NCI-H460 (cell line): ENCODE measurements at places on chromosomes 2 and 18.

- no peak for DNase-seq
Observed at GRCh38 chr2:120993661-120994060, 258.0 kb downstream of the GLI2 start.

DNA sequence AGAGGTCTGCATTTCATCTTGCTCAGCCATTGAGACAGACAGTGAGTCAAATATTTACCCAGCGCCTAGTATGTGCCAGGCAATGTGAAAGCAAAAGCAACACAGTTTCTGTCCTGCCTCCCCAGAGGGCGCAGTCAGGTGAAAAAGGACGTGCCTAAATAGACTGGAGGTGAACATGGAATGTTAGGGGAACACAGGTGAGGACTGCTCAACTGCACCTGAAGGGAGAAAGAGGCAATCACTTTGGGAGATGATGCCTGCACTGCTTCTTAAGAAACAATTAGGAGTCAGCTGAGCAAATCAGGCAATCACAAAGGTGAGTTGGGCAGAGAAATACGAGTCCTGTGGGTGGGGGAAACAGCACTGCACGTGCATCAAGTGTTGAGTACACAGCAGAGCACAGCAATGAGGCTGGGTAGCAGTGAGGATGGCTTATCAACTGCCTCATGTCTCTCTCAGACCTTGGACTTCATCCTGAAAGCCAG lies 218.3 kb upstream of the SMAD7 start:
- DNase-seq = no peak

- no peak for DNase-seq
Observed at GRCh38 chr2:17940091-17940630, 61.7 kb downstream of the KCNS3 start.

DNA sequence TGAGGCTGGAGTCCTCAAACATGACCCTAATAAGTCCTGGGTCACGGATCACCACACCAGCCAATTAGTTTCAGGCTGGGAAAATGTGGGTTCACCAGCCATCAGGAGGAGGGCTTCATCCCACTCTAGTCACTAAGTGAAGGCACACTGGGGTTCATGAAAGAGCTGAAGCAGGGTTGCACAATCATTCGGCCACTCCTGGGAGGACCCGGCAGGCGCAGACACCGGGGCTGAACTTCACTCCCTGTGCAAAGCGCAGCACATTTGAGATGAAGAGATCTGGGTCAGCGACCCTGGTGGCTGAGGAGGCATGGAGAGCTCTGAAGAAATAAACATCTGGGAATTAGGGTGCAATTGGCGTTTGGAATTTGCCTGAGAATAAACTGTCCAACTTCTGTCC lies 684.4 kb upstream of the SALL3 start:
- DNase-seq = no peak

- peak; percentile 43 for DNase-seq
Observed at GRCh38 chr18:47283476-47283875, 32.0 kb upstream of the SKOR2 start.

- DNase-seq = no peak
Observed at GRCh38 chr2:143489145-143489544, 359.9 kb downstream of the ARHGAP15 start.

GRCh38 chr2:16900405-16901025 lies 234.9 kb upstream of the CYRIA start:
- DNase-seq = no peak

DNA sequence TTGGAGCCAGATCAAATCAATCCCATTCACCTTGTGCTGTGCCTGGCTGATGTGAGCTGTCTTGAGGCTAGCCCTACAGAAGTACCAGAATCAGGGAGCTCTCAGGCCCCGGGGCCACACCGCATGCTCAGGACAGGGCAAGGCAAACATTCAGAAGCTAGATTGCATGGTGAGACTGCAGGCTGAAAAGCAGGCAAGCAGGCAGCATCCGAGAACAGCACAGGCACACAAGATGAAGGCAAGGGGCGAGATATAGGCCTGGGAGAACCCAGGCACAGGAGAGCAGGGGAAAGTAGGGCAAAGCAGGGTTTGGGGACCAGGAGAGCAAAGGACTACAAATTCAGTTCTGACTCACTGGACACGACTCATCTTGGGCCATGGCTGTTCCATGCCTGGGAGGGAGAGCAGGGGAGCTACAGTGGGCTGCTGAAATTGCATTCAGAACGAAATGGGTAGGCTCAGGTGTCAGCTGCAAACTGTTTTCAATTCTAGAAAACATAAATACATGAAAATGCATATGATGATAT lies 59.6 kb downstream of the GALNT14 start:
- DNase-seq = no peak

DNA sequence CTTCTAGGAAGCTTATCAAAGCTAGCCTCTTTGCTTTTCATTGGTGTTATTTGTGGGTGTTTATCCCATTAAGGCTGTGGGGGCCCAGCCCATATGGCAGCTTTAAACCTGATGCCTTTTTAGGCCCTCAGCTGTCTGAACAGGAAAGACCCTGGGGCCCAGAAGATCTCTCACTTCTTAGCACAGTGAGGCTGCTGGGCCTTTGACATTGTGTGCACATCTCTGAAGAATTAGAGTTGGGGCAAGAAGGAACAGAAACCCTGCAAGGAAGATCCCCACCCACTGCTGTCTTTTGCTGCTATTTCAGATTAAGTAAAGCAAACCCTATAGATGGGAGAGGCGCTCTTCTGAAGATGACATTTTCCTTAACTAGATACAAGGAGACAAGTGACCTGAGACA lies 250.0 kb downstream of the SMAD2 start:
- DNase-seq = no peak

- no peak for DNase-seq
Observed at GRCh38 chr2:101558740-101559525, 84.0 kb upstream of the RFX8 start.

DNA sequence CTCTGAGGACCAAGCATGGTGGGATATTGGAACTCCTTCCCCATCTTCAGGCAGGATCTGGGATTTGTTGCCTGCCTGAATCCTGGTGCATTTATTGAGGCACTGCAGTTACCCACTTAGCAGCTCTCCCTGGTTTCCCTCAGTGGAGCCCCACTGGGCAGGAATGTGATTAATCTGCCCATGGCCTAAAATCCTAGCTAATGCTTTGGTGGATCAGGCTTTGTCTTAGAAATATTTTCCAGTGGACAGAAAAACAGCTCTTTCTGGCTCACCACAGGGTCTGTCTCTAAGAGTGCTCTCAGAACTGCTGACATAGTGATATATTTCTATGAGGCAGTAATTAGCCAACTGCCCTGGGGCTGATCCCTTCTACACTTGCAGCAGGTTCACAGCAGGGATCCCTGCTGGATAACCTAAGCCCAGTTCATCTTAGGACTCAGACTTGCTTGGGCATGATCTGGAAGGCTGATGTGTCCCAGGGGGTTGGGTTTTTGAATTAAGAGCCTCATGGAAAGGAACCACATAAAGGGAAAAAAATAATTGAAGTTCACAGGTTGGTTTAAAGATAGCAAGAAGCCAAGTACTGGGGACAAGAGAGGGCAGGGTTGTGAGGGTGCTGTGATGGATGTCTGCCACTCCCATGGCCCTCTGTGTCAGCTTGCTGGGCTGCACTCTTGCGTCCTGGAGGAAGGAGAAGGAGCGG lies 44.3 kb upstream of the ZDBF2 start:
- DNase-seq = no peak

GRCh38 chr2:68083346-68083745 lies 20.5 kb upstream of the C1D start:
- DNase-seq = no peak

DNA sequence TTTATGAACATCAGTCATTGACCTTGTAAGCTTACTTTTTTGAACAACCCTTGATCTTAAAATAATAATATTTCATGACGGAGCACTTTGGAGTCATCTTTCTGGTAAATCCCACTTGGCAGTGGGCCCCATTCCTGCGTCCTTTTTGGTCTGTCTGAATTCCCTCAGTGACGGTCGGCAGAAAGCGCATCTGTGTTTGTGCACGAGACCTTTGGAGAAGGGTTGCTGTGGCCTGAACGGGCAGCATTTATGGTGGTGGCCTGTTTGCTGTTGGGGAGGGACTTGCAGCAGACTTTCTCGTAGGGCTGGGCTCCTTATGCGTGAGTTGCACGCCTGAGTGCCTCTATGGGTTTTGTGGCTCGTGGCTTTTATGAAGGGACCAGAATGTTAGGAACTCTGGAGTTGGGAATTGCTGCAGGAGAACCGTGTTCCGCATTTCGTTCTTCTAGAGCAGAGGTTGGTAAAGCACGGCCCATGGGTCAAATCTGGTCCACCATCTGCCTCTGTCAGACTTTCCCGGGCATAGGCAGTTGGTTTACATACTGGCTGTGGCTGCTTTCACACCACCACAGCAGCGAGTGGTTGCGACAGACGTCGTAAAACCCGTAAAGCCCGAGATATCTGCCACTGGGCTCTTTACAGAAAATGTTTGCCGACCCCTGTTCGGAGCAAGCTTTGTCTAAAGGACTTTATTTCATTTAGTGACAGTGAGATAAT lies 30.8 kb downstream of the LPIN1 start:
- DNase-seq = no peak

GRCh38 chr2:69957965-69958364 lies 3.5 kb downstream of the ASPRV1 start:
- no peak for DNase-seq

DNA sequence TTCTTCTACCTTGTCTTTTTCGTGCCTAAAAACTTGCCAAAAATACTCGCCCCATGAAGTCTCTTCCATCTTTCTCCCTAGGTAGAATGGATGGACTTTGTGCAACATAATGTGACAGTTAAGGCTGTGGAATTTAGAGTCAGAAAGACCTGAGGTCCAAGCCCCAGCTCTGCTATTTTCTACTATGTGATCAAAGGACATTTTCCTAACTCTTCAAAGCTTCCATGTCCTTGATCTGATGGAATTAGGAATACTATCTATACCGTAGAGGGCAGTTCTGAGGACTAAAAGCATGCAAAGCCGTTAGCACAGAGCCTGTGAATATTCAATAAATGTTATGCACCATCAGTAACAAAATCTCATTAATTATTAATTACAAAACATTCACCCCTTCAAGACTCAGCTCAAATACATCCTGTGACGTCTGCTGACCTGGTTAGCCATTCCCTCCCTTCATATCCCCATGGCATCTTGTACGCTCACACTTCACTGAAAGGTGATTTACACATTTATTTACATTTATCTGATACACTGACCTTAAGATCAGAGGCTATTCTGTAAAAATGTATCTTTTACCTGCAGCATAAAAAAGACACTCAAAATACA lies 15.1 kb downstream of the IWS1 start:
- DNase-seq = no peak

DNA sequence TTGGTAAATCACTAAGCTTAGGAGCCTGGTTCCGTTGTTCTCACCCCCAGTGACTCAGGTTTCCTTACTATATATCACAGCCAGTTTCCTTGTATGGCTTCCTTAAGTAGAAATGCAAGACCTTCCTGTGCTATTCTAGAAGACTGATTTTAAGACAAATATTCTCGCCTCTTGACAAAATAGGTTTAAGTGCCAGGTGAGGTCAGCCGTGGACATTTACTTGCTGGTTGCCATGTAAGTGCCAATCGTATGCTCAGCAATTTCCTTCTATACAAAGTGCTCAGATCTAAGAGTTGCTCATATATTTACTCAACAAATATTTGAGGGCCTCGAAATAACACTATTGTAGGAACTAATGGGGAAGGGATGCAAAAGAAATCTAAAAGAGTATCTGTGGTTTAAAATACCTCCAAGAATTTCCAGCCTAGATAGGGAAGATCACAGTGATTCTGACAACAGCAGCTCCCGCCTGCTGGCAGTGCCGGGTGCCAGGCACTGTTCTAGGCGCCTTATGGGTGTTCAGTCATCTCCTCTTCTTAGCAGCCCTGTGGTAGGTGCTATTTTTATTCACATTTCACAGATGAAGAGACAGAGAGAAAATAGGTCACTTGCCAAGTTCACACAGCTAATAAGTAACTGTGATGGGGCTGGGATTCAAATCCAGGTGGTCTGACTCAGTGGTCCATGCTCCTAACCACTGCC lies 95.3 kb upstream of the B3GNT7 start:
- no peak for DNase-seq

- no peak for DNase-seq
Observed at GRCh38 chr2:220785178-220785577, 786.9 kb downstream of the EPHA4 start.

GRCh38 chr18:28158083-28158581 lies 18.8 kb downstream of the CDH2 start:
- no peak for DNase-seq

GRCh38 chr2:150478200-150478974 lies 9.1 kb downstream of the RND3 start:
- no peak for DNase-seq

- no peak for DNase-seq
Observed at GRCh38 chr2:237649541-237650454, 22.4 kb downstream of the LRRFIP1 start.

DNA sequence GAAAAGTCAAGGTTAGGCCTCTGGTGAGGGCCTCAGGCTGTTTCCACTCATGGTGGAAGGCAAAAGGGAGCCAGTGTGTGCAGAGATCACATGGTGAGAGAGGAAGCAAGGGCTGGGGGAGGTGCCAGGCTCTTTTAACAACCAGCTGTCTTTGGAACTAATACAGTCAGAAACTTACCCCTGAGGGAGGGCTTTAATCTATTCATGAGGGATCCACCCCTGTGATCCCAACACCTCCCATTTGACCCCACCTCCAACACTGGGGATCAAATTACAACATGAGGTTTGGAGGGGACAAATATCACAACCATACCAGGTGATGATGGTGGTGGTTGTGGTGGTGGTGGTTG lies 10.9 kb downstream of the POLI start:
- DNase-seq = no peak

GRCh38 chr2:240573071-240573515 lies 4.8 kb downstream of the RNPEPL1 start:
- no peak for DNase-seq

DNA sequence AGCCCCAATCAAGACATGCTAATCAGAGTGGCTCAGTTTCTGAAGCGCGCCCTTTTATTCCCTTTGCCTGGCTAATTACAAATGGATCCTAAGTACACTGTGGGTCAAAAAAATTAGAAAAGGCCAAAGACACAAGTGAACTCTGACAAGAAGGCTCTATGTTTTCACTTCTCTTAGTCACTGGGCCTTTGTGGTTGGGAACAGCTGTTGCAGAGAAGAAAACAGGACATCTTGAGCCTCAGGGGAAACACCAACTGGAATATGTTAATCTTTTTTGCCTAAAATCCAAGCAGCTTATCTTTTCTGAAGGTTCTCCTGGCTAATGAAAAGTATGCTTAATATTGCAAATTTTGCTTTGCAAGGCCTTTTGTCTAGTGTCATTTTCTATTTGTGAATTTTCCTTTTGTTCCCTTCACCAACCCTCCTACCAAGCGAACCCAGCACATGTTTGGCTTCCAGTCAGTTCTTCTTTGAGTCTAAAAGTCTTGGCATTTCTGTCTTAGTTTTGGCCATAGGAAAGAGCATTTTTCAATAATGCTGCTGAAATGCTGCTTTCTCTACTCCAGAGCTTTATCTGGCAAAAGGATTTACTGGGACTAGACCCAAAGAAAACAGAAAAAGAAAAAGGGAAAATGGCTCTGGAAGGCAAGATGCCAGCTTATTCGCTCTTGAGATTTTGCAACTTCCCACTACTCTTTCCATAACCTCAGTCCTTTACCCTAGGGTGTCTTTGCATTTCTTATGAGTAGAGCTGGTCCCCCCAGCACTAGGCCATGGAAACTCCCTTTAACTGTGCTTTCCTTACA lies 440.2 kb upstream of the ST6GAL2 start:
- DNase-seq = no peak

GRCh38 chr2:65876114-65876513 lies 443.7 kb upstream of the SPRED2 start:
- DNase-seq = no peak
